Stimulated activated CD8-positive, alpha-beta memory T cell treated with anti-CD3 and anti-CD28 coated beads, Interleukin-15, amount 100 ng/mL, for 24 hours (primary cell): ENCODE measurements at places on chromosomes 13 and 19.
A peak's percentile ranks its signal among the peaks of the same experiment; 100 is the strongest.

- no peak for DNase-seq
These were observed 415.4 kb downstream of the SLITRK5 start for GRCh38 chr13:88086577-88086976.

DNA sequence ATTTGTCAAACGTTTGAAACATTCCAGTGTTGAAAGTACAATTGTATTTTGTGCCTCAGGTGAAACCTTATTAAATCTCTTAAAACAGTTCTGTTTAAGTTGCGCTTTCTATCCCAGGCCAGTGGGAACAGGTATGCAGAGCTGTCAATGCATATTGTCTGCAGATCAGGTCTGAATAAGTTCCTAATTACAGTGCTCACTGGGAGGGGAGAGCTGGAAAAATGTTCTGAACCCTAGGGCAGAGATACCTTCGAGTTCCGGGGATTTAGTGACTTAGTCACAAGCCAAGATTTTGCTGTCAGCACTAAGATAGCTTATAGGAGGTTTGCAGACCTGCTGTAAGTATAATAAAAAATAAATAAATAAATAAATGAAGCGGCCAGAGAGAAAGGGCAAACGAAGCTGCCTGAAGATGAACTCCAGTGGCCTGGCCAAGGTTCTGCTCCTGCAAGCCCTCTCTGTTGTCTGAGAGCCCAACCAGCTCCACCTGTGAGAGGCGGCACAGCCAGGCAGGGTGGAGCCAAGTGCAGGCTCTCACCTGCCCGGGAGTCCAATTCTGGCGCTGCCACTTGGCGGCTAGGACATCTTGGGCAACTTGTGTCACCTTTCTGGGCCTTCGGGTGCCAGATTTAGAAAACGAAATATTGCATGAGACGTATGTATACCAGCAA, 97.9 kb upstream of the SLC7A1 start:
- no peak for DNase-seq

DNA sequence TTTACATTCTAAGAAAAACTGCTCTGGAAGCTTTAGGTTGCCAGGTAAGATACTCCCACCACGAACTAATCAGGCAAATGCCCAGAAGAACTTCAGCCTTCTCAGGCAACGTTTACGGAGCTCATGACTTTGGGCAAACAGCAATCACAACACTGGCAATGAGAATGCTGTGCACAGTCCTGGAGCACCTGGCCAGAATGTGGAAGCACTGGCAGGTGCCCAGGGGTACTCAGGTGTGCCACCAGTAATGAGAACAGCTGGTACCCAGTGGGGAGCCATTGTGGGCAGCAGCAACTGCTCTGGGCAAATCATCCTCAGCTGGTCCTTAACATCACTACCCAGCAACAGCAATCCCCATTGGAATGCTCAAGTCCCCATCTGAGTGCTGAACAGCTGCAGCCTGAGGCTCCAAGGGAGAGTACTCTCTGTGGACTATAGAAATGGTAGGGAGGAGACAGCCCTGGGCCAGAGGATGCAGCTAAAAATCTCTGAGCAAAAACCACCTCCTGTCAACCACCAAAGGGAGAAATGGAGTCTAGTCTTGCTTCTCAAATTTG, 210.0 kb downstream of the FOXO1 start:
- DNase-seq: no peak

- DNase-seq: no peak
These were observed 83.8 kb downstream of the MBD3L1 start for GRCh38 chr19:8915997-8916396.

DNA sequence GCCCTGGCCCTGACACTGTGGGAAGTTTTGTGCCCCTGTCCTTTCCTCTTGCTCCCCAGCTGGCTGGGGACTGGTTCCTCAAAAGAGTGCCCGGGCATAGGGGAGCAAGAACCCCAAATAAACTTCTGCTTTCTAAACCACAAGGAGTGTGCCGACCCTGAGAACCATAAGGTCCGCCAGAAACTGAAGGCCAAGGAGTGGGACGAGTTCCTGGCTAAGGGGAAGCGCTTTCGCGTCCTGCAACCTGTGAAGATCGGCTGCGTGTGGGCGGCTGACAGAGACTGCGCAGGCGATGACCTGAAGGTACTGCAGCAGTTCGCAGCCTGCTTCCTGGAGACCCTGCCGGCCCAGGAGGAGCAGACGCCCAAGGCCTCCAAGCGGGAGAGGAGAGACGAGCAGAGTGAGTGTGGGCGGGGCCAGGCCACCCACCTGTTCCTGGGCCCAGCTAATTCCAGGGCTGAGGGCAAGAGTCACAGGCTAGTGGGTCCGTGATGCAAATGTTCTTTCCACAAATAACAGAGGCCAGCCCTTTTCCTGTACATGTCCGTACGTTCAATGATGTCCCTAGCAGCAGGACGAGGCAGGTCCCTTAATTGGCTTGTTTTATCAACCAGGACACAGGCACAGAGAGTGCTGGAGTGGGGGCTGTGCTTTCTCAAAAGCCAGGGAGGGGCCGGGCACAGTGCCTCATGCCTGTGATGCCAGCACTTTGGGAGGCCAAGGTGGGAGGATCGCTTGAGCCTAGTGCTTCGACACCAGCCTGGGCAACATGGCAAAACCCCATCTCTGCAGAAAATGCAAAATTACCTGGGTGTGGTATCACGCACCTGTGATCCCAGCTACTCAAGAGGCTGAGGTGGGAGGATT, 25.6 kb downstream of the UBXN6 start:
- no peak for DNase-seq

- no peak for DNase-seq
These were observed 189.5 kb downstream of the LMO7 start for GRCh38 chr13:75825594-75825993.

GRCh38 chr13:93169980-93170379, 56.6 kb upstream of the GPC6 start:
- DNase-seq: no peak

DNA sequence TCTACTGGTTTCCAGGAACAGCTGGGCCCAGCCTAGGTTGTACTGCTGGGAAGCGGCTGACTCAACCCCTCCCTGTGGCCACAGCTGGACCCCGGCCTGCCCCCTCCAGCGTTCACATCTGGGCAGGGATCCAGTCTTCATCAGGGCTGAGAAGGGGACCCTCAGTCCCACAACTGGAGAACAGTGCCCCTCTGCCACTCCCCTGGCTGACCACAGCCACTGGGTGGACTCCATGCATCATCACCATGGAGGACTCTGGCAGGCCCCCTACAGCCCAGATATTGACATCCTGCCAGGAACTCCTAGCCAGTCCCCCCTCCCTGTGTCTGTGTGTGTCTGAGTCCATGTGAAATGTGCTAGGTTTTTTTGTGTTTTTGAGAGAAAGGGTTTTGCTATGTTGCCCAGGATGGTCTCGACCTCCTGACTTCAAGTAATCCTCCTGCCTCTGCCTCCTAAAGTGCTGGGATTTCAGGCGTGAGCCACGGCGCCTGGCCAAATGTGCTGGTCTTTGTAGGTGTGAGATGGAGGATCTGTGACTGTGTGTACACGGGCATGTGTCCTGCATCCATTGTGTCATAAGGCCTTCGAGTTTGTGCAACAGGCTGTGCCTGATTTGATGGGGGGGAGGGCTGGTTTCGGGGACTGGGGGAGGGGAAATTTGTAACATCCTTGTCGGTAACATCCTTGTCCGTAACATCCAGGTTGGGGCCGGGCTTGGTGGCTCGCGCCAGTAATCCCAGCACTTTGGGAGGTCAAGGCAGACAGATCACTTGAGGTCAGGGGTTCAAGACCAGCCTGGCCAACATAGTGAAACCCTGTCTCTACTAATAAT, 4.0 kb upstream of the HOOK2 start:
- DNase-seq: no peak

DNA sequence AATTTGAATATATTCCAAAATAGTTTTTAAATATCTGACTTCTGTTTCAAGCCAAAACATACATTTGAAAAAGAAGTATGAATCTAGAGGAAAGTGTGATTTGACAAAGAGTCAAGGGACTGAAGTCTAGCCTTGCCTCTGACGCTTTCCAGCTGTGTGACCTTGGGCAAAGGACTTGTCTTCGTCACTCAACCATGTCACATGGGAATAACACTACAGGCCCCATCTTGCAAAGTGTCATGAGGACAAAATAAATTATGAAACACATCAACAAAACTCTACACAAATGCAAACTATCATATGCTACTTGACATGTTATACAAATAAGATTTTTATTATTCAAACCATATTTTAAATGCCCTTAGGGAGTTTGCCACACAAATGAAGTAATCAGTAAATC, 73.0 kb downstream of the CYSLTR2 start:
- no peak for DNase-seq

- DNase-seq: no peak
These were observed 28.2 kb upstream of the PSG7 start for GRCh38 chr19:42965176-42965575.

GRCh38 chr13:22800526-22801401, 380.0 kb upstream of the SGCG start:
- no peak for DNase-seq

GRCh38 chr19:47190167-47190727, 40.8 kb downstream of the BBC3 start:
- no peak for DNase-seq

DNA sequence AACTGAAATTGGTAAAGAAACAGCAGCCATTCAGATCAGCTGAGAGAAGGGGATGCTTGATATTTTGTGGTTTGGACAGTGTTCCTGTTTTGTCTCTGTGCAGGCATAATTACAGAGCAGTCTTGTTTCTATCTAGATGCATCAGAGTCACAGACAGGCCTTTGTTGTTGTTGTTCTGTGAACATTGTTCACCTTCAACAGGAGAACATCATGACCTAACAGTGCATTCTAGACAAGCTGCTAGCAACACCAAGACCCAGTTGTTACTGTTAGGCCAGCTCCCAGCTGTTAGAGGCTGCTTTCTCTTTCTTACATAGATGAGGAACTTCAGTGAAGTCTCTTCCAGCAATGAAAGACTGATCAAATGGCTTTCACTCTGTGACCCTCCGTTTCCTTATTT, 8.5 kb upstream of the LSR start:
- no peak for DNase-seq

GRCh38 chr19:19540064-19540714, 2.1 kb downstream of the CILP2 start:
- DNase-seq: peak; percentile 38

- DNase-seq: no peak
These were observed 53.9 kb downstream of the RXFP2 start for GRCh38 chr13:31793246-31793645.
